Erythroblast (primary cell): ENCODE measurements at places on chromosomes 2 and 18.
A peak's percentile ranks its signal among the peaks of the same experiment; 100 is the strongest.

GRCh38 chr18:54269893-54270844 lies 852 bp downstream of the POLI start:
- DNase-seq: peak; percentile 62

DNA sequence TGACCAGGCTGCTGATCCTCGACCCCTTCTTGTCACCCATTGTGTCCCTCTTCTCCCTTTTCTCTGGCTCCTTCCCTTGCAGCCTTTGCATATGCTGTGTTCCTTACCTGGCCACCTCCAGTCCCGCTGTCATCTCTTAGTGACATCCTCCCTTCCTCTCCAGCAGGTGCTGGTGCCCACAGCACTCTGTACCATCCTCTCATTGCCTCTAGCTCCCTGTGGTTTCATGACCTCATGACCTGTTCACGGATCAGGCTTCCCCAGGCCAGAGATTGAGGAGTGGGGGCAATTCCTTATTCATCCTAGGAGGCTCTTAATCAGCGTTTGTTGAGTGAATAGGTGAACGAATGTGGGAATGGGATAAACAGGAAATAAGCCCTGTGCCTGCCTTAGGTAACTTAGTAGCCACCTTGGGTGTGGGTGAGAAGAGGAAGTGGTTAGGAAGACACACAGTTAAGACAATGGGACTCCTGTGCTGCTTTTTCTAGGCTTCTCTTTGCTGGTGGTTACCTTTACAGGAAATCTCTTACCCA lies 35.5 kb downstream of the ITGA6 start:
- no peak for DNase-seq

- DNase-seq: peak; percentile 23
Measured at GRCh38 chr18:73980289-73980979, 167.2 kb downstream of the FBXO15 start.

DNA sequence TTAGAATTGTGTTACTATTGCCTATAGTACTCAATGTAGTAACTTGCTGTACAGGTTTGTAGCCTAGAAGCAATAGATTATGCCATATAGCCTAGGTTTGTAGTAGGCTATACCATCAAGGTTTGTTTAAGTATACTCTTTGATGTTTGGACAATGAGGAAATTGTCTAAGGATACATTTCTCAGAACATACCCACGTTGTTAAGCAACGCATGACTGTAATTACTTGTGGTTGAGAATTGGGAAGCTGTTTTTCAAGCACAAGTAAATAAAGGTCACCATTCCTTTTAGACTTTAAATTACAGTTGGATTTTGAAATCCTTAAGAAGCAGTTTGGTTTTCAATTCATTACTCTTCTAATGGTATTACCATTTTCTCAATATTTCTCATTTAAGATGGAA lies 89.8 kb upstream of the KCNH7 start:
- no peak for DNase-seq

- no peak for DNase-seq
Measured at GRCh38 chr2:177073611-177074010, 139.0 kb upstream of the HNRNPA3 start.

DNA sequence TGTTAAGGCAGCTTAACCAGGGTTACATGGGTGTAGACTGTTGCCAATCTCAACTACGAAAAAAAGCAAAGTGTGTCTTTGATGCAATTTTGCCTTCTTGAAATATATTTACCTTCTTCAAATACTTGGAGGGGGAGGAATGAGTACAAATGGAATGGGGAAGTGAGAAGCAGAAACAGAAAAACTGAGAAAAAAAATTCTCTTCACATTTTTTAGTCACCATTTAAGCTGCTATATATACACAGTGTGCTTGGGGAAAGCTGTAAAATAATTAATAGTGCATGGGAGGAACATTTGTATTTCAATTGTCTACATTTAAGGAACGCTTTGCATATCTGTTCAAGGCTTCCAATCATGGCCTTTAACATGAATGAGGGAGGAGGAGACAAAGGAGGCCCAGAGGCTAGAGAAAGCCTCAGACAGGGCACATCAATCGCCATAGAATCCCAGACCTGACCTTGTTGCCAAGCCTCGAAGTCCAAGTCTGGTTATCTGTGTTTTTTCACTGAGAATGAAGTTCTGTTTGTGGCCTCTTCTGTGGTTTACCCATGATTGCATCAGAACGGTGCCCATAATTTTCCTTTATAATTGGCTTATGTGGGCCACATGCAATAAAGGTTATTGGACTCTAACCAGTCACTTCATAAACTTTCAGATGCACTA lies 158.6 kb downstream of the PIK3C3 start:
- peak; percentile 82 for DNase-seq

DNA sequence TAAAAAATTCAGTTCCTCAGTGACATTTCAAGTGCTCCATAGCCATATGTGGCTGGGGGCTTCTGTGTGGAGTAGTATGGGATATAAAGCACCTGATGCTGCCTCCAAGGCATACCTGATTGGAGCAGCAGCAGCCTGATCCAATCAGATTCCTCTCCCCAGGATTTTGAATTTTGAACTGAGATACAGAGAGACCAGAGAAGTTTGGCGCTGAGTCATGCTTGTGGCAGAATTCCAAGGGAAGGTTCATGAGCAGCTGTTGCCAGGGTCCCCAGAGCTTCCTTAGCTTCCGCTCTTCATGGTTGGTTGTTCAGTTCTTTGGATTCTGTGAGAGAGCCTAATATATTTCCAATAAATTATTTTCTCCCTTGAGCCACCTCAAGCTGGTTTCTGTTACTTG lies 29.0 kb upstream of the CFAP36 start:
- peak; percentile 51 for DNase-seq

DNA sequence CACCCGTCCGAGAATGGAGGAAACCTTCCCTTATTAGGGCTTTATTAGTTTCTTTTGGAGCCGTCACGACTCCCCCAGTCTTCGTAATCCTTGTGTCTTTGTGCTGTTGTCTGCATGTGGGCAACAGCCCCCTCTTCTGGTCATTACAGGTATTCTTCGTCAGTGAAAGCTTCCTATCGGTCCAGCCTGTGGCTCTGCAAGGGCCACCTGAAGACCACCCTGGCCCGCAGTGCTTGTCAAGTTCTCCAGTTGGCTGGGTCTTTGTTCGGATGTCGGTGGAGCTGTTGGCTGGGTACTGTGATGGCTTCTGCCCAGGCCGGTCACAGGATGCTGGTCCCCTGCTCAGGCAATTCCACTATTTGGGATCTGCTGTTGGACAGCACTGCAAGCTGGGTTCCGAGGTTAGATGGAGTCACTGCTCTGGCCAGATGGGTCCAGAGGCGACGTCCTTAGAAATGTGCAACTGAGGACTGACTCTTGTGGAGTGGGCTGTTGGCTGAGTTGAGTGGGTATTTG lies 19.2 kb downstream of the E2F6 start:
- peak; percentile 66 for DNase-seq

- no peak for DNase-seq
Measured at GRCh38 chr2:119230219-119231185, 6.9 kb downstream of the STEAP3 start.

GRCh38 chr18:44518091-44518615 lies 162.5 kb upstream of the SETBP1 start:
- DNase-seq: no peak

- no peak for DNase-seq
Measured at GRCh38 chr2:239818086-239818485, 207.1 kb downstream of the NDUFA10 start.

GRCh38 chr2:48849770-48850169 lies 94.2 kb upstream of the LHCGR start:
- DNase-seq: no peak

GRCh38 chr2:120305937-120306490 lies 39.9 kb upstream of the INHBB start:
- no peak for DNase-seq

- DNase-seq: no peak
Measured at GRCh38 chr2:69022548-69022947, 9.6 kb downstream of the ANTXR1 start.

- DNase-seq: no peak
Measured at GRCh38 chr2:240339411-240340360, 95.8 kb upstream of the GPC1 start.

- no peak for DNase-seq
Measured at GRCh38 chr2:212249451-212249850, 289.2 kb downstream of the ERBB4 start.

GRCh38 chr2:181953881-181954537 lies 31.6 kb upstream of the PPP1R1C start:
- peak; percentile 83 for DNase-seq

DNA sequence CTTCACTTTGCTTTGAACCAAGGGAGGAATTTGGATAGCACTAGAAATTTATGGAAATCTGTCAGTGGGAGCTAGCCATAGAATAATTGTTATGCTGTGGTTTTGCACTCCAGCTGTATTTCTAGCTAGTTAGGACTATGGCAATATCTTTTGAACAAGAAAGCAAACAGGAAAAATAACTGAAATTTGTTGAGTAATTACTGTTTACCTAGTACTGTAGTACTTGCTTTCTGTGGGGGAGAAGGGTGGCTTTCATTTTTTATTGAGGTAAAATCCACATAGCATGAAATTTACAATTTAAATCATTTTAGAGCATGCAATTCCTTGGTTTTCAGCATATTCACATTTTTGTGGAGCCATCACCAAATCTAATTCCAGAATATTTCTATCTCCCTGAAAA lies 28.4 kb downstream of the MBD5 start:
- DNase-seq: no peak

DNA sequence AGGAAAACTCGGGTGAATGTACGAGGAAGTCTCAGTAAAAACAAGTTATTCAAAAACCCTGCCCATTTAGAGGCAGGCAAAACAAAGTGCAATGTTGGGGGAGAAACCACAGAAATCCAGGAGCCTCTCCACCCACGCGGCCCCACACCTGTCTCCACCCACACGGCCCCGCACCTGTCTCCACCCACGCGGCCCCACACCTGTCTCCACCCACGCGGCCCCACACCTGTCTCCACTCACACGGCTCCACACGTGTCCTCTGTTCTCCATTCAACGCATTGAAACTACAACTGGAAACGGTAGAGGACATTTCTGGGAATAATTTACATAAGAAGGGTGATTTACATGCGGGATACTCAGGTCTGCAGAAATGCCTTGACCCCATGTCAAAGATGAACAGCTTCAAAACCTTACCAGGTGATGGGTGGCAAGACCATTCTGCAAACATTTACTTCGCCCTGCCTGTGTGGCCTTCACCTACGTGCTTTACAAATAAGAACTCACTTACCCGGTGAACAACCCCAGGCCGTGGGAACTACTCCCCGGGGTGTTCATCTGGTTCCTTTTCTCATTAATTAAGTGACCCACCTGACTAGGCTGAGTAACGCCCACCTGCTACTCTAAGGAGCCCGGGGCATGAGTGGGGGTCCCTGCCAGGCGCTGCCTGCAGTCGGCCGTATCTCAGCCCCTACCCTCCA lies 100.4 kb downstream of the EIPR1 start:
- no peak for DNase-seq

- no peak for DNase-seq
Measured at GRCh38 chr2:68912732-68913131, 40.0 kb downstream of the GKN2 start.

GRCh38 chr2:62939735-62940491 lies 110.7 kb upstream of the OTX1 start:
- DNase-seq: no peak

- no peak for DNase-seq
Measured at GRCh38 chr18:46569211-46569610, 87.8 kb downstream of the LOXHD1 start.

DNA sequence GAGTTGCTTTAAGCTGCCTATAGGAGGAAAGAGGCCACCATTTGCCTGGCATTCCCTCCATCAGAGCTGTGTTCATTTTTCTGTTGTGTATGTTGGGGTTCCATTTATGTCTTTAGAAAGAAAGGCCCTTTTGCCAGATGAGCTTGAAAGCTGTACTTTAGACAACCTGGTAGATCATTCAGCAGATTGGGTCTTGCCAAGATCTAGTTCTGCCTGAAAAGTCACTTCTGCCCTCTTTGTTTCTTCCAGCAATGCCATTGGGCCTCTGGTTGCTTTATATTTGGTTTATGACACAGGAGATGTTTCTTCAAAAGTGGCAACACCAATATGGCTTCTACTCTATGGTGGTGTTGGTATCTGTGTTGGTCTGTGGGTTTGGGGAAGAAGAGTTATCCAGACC lies 14.4 kb downstream of the SLC20A1 start:
- no peak for DNase-seq

- DNase-seq: no peak
Measured at GRCh38 chr18:11500153-11501122, 109.0 kb upstream of the SLC35G4 start.

- DNase-seq: no peak
Measured at GRCh38 chr18:79904357-79905147, 46.9 kb downstream of the SLC66A2 start.

DNA sequence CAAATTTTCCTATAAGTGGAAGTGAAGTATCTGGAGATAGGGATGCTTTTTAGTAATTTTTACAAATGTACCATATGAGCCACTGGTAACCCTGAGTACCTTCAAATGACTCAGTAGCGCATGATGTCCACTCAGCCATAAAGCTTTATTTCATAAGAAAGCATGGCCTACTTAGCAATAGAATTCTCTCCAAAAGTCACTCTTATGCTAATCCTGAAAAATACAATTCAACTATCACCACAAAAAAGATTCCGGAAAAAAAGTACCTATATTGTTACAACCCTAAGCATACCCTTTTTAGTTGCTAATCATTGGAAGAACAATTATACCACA lies 732.2 kb downstream of the SOCS6 start:
- DNase-seq: no peak

DNA sequence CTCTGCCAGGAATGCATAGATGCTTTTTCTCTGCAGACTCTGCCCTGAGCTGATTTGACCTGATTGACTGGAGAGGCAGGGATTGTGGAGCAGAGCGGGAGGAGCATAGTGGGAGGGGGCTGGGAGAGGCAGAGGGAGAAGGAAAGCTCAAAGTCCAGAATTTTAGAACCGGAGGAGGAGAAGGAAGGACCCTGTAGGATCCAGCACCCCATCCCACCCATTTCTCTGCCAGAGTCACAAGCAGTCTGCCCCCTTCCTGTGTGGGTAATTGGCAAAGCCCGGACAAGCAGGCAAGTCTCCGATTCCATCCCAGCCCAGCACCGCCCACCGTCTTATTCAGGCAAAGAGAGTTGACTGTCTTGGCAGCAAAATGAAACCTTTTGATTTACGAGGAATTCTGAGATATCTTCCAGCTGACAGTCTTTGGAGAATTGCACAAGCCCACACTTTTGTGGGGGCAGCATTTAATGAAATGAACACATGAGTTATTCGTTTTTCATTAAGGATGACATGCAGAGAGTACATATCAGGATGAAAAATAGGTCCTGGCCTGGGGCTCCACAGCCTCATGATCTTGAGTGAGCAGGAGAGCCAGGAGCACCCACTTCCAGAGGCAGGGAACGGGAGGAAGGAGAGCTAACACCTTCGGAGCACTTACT lies 103.1 kb downstream of the MCFD2 start:
- no peak for DNase-seq

GRCh38 chr18:10410472-10411308 lies 43.7 kb upstream of the APCDD1 start:
- no peak for DNase-seq
